ENCODE measurements at places on chromosomes 4 and X. TPM values are rescaled to one million over a fixed set of nuclear protein-coding genes. Genes with fewer than 3 reads are reported as not detected.

DNA sequence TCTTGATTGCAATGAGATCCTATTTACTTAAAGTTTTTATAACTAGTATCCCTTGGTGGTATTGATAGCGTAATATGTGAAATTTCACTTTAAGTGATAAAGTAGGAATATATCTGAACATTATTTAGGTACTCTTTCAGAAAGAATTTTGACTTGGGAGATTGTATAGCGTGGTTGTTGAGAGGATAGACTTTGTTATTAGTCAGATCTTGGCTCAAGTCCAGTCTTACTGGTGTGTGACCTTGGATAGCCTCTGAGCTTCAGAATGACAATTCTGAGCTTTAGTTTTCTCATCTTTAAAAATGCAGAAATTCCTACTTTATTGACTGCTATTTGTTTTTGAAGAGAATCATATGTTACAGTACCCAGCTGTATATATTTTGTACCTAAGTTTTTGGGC, 32.6 kb downstream of the DCK start:
- no peak overlapping the region for H3K27ac ChIP-seq
- no peaks in the 10 kb centered on the region for H3K4me1 ChIP-seq
- no peaks in the 10 kb centered on the region for H3K27me3 ChIP-seq
- H3K36me3 ChIP-seq: peaks cover 6% of the 10 kb centered on the region

GRCh38 chr4:179097741-179098140, 1655.5 kb upstream of the AGA start:
- no peak overlapping the region for H3K4me3 ChIP-seq
- no peaks in the 10 kb centered on the region for H3K27me3 ChIP-seq
- no peak overlapping the region for H3K27ac ChIP-seq
- no peaks in the 10 kb centered on the region for H3K36me3 ChIP-seq

- no peaks in the 10 kb centered on the region for H3K27me3 ChIP-seq
- no peaks in the 10 kb centered on the region for H3K4me1 ChIP-seq
- no peak overlapping the region for H3K4me3 ChIP-seq
- no peaks in the 10 kb centered on the region for H3K36me3 ChIP-seq
- no peak for DNase-seq
These were observed 329.5 kb downstream of the KCTD8 start for GRCh38 chr4:44118971-44119680.

The NPY2R gene
- not detected for polyA plus RNA-seq

- peaks cover 2% of the 10 kb centered on the region for H3K4me1 ChIP-seq
- H3K4me3 ChIP-seq: no peak overlapping the region
- DNase-seq: peak; percentile 69
These were observed 57.6 kb downstream of the PROM1 start for GRCh38 chr4:16026160-16026761.

DNA sequence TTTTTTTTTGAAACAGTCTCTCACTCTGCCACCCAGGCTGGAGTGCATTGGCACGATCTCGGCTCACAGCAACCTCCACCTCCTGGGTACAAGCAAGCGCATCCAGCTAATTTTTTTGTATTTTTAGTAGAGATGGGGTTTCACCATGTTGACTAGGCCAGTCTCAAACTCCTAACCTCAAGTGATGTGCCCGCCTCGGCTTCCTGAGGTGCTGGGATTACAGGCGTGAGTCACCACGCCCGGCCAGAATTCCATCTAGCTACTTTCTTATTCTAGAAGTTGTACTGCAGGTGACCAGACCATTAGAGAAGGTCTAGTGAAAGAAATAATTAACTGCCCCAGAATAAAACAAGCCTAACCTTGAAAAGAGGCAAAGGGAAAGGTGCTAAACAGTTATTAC, 2.3 kb downstream of the LRBA start:
- no peak for DNase-seq
- no peaks in the 10 kb centered on the region for H3K27me3 ChIP-seq
- no peak overlapping the region for H3K27ac ChIP-seq

DNA sequence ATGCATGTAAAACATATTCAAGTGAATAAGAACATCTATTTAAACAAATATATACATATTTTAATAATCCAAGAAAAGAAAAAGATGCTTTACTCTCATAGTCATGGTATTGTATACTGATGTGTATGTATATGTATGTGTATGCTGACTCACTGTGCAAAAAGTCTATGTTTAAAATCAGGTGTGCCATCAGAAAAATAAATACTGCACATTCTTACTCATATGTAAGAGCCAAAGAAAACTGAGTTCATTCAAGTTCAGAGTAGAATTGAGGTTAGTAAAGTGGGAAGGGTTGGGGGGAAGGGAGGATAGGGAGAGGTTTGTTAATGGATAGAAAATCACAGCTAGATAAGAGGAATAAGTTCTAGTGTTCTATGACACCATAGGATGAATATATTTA, 403.9 kb upstream of the SMIM31 start:
- DNase-seq: no peak
- no peak overlapping the region for H3K27ac ChIP-seq
- no peak overlapping the region for H3K4me3 ChIP-seq
- H3K4me1 ChIP-seq: no peaks in the 10 kb centered on the region
- H3K27me3 ChIP-seq: no peaks in the 10 kb centered on the region

DNA sequence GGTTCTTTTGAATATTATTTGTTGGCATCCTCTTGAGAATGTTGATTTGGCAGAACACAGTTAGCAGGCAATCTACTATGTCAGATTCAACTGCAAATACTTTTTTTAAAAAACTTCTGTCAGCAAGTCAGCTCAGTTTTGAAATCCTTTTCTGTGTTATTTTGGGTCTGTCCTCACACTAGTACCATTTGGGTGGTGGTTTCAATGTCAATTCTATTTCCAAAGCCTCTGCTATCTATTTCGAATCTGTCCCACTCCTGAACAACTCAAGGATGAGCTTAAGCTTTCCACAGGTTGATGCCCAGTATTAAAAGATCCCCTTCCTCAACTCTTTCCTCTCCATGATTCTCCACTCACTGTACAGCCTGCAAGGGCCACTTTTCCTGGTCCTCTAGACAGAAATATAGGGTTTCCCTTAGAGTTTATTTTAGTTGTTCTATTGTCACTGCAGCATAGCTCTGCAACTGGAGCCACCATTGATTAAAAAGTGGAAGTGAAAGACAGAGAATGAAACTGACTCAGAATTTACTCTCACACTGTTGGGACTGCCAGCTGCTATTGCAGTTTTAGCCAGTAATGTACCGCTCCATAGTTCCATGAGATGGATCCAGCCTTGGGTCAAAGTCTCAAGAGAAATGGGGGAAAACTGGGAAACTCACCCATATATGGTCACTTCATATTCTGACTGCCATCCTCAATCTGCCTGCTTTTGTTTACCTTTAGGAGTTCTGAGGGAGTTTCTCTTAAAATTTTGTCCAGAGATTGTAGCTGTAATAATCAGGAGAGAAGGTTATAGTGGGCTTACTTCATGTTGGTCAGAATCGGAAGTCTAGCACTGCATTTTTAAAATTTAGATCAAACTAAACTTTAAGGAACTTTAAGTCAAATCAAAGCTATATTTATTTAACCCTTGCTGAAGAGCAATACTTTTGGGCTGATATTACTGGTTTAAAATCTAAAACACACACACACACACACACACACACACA, 14.6 kb downstream of the HDX start:
- no peaks in the 10 kb centered on the region for H3K4me1 ChIP-seq
- DNase-seq: peak; percentile 11
- H3K27ac ChIP-seq: no peak overlapping the region
- no peaks in the 10 kb centered on the region for H3K36me3 ChIP-seq
- no peaks in the 10 kb centered on the region for H3K27me3 ChIP-seq
- H3K4me3 ChIP-seq: no peak overlapping the region

The CPLX1 gene
- 0.16 TPM for polyA plus RNA-seq

The GASK1B gene
- polyA plus RNA-seq: 66.9 TPM
